ENCODE measurements at places on chromosomes 1 and 21.

DNA sequence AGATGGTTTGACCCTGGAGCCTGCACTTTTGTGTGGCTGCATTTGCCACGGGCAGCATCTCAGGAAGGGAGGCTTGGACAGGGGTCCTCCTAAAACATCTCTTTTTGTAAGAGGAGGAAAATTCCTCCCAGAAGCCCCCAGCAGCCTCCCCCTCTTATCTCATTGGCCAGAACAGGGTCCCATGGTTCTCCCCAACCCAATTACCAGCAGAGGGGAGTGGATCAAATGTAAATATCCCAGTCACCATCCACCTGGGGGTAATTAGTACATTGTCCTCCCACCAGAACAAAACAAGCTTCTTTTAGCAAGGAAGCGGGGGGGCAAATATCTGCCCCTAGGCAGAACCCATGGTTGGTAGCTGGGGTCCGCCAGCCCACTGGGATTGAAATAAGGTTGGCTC is 44.7 kb upstream of the TENT5B start:
- no peak for DNase-seq

GRCh38 chr1:79575424-79575823 is 568.9 kb upstream of the ADGRL4 start:
- DNase-seq, result no peak

GRCh38 chr1:82287556-82287955 is 486.8 kb downstream of the ADGRL2 start:
- no peak for DNase-seq

- DNase-seq, result no peak
These were observed 4.9 kb downstream of the RASSF5 start for GRCh38 chr1:206512058-206512850.

DNA sequence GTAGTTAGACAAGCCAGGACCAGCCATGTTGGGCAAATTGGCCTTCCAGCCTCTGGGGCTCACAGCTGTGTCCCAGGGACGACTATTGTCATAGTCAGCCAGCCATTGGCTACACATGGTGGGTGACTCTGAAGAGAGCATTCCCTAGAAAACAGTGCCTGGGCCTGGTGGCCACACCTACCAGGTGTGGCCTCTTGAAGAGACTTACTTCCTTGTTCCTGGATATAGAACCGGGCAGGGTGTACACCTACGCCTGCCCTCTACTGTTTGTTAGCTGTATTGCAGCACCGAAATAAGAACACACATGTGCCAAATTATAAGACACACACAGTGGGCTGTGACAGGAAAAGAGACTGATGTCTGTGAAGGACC is 134.6 kb upstream of the ARHGEF16 start:
- DNase-seq, result no peak

GRCh38 chr1:113683384-113684152 is 75.7 kb downstream of the PHTF1 start:
- no peak for DNase-seq

- DNase-seq, result no peak
These were observed 46.2 kb downstream of the TRABD2B start for GRCh38 chr1:47951026-47951425.
